ENCODE measurements at places on chromosomes 1 and 21.

DNA sequence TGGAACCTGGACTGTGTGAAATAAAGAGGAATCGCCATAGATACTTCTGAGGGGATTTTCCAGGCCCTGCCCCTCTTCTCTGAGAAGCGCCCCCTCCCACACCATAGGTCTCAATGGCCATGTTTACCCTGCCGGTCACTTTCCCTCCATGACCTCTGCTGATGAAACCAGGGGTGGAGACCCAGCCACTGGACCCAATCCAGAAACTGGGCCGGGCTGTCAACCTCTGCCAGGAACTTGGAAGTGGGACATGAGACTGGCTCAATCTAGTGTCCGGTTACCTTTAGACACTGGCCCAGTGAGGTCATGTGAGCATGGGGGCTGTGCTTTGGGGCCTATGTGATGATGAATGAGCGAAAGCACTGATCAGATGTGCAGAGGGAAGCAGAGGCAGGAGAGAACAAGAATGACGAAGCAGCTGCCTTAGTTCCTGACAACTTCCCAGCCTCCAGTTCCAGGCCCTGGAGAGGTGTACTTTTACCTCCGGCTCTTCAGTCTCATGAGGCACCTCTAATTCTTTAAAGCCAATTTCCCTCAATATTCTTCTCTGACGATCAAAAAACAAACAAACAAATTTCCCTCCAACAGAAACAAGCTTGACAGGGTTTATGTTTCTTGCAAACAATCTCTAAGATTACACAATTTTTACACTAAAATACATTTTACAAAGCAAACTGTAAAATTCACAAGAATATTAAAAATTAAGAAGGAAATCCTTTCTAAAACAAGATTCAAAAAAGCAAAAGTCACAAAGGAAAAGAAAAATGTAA is 4.9 kb downstream of the ASAP3 start:
- DNase-seq, result peak; percentile 21
- no peak overlapping the region for H3K4me3 ChIP-seq
- H3K27me3 ChIP-seq, result no peaks in the 10 kb centered on the region

GRCh38 chr1:61487801-61488200 is 237.1 kb downstream of the TM2D1 start:
- no peak for DNase-seq
- H3K36me3 ChIP-seq, result no peaks in the 10 kb centered on the region
- no peak overlapping the region for H3K4me3 ChIP-seq
- H3K4me1 ChIP-seq, result no peaks in the 10 kb centered on the region
- H3K27ac ChIP-seq, result no peak overlapping the region

- H3K4me1 ChIP-seq, result no peaks in the 10 kb centered on the region
- no peak overlapping the region for H3K27ac ChIP-seq
- DNase-seq, result no peak
Observed at GRCh38 chr1:113185463-113186104, 112.6 kb downstream of the LRIG2 start.

GRCh38 chr1:173914366-173914871 is 2.7 kb downstream of the SERPINC1 start:
- no peaks in the 10 kb centered on the region for H3K27me3 ChIP-seq
- H3K4me1 ChIP-seq, result no peaks in the 10 kb centered on the region
- no peak overlapping the region for H3K4me3 ChIP-seq
- H3K27ac ChIP-seq, result no peak overlapping the region
- peak; percentile 69 for DNase-seq

GRCh38 chr1:154413177-154413783 is 8.1 kb downstream of the IL6R start:
- H3K4me3 ChIP-seq, result no peak overlapping the region
- H3K4me1 ChIP-seq, result peaks cover 9% of the 10 kb centered on the region
- H3K27ac ChIP-seq, result peak overlapping the region; percentile 53
- H3K36me3 ChIP-seq, result no peaks in the 10 kb centered on the region
- DNase-seq, result no peak

- H3K4me3 ChIP-seq, result no peak overlapping the region
- no peaks in the 10 kb centered on the region for H3K27me3 ChIP-seq
- no peaks in the 10 kb centered on the region for H3K4me1 ChIP-seq
- no peaks in the 10 kb centered on the region for H3K36me3 ChIP-seq
- DNase-seq, result no peak
Observed at GRCh38 chr1:16110884-16111283, 37.4 kb upstream of the FAM131C start.

- H3K4me3 ChIP-seq, result no peak overlapping the region
- no peak overlapping the region for H3K27ac ChIP-seq
- no peaks in the 10 kb centered on the region for H3K36me3 ChIP-seq
- no peaks in the 10 kb centered on the region for H3K27me3 ChIP-seq
- H3K4me1 ChIP-seq, result no peaks in the 10 kb centered on the region
Observed at GRCh38 chr21:44766818-44767354, 34.7 kb downstream of the UBE2G2 start.

DNA sequence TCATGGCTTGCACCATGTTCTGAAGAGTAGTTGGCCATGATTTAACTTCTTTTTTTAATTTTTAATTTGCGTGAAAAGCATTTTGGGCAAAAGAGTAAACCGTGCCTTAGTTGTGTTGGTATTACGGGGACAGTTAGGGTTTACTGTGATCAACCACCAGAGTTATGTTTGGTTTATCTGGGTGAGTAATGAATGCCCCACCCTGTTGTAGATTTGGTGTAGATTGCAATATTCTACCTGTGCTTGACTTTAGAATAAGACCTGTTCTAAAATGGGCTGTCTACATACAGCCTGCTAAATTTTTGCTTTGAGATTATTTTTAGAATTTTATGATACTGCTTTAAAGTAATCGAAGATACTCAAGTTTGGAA is 1.4 kb downstream of the USP25 start:
- H3K36me3 ChIP-seq, result no peaks in the 10 kb centered on the region
- peak overlapping the region; percentile 86 for H3K4me3 ChIP-seq
- peaks cover 24% of the 10 kb centered on the region for H3K4me1 ChIP-seq

GRCh38 chr1:184803180-184803492 is 48.5 kb upstream of the EDEM3 start:
- DNase-seq, result no peak
- H3K4me1 ChIP-seq, result no peaks in the 10 kb centered on the region
- no peak overlapping the region for H3K4me3 ChIP-seq
- no peak overlapping the region for H3K27ac ChIP-seq
- H3K27me3 ChIP-seq, result no peaks in the 10 kb centered on the region

DNA sequence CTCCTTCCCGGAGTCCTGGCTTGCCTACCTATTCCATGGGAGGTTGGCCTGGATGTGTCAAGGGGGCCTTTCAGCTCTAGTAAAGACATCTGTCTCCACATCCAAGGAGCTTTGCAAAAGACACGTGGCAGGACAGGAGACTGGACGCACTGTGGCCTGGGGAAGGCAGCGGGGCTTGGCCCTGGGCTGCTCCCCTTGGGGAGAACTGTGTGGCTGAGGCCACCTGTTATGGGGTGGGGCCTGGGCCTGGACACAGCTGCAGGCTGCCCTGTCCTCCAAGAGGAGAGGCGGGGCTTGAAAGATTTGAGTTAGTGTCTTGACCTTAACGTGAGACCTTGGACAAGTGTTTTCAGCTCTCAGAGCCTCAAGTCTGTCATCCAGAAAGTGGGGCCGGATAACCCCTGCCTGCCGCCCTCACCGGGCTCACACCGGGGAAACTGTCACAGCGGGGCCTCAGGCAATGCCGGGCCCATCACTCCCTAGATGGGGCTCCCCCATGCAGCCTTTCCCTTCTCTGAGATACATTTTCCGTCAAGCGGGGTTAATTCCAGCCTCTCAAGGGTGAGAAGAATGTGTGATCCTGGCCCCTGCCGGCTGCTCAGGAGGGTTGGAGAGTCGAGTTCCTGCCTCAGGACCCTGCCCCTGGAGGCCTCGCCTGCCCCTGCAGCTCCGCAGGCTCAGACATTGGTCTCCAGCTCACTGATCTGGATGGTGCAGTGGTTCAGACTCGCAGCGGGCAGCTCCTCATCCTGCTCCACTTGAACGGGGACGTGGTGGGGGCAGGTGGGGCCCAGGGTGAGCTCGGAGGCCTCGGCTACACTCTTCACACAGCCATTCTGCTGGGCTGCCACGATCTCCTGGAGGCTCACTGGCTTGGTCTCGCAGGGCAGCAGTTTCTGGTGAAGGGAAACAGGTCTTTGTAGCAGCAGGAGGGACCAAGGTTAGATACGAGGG is 25.6 kb downstream of the PODN start:
- H3K27me3 ChIP-seq, result no peaks in the 10 kb centered on the region
- no peak overlapping the region for H3K27ac ChIP-seq
- DNase-seq, result no peak
- no peaks in the 10 kb centered on the region for H3K4me1 ChIP-seq
- H3K4me3 ChIP-seq, result no peak overlapping the region

GRCh38 chr1:113811156-113811887 is 954 bp downstream of the RSBN1 start:
- no peaks in the 10 kb centered on the region for H3K4me1 ChIP-seq
- H3K27me3 ChIP-seq, result no peaks in the 10 kb centered on the region
- peak; percentile 74 for DNase-seq

- H3K27ac ChIP-seq, result no peak overlapping the region
- H3K36me3 ChIP-seq, result no peaks in the 10 kb centered on the region
- H3K4me3 ChIP-seq, result no peak overlapping the region
Observed at GRCh38 chr1:97489834-97490233, 431.0 kb downstream of the DPYD start.

Data from Peyer's patch (tissue), 4 donors.